Activated CD4-positive, alpha-beta T cell treated with anti-CD3 and anti-CD28 coated beads for 1 hour (primary cell): ENCODE measurements at places on chromosomes 11 and 22.

- DNase-seq = no peak
Measured at GRCh38 chr22:34080433-34080832, 160.2 kb upstream of the LARGE1 start.

GRCh38 chr11:122715548-122716440, 60.3 kb downstream of the UBASH3B start:
- no peak for DNase-seq

DNA sequence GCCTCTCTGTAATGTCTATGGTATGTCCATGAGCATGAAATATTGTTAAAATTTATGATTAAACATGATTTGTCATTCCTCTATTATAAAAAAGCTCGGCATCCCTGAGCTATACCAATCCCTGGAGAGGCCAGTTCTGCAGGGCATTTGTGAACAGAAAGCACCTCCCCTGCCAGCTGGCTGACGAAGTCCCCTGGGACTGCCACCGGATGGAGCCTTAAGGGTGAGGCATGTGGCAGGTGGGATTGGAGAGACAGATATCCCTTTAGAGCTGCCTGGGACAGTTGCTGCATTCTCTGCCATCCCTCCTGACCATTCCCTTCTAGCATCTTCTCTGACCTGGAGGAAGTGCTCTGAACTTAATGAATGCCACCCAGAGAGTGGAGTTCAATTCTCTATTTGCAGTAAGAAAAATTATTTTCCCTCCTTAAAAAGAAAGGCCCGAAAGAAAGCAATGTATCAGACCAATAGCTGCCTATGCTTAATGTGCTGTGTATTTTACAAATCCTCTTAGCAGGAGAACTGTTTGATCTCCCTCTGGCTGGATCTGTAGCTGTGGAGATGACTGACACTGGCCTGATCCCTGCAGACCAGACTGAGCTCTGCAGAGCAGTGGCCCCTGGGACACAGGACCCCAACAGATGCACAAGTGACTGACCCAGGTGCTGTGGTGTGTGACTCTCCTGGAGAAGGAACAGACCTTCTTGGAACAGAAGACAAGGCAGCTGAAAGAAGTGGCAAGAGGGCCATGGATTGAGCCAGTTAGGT, 219.0 kb upstream of the NAV2 start:
- no peak for DNase-seq

DNA sequence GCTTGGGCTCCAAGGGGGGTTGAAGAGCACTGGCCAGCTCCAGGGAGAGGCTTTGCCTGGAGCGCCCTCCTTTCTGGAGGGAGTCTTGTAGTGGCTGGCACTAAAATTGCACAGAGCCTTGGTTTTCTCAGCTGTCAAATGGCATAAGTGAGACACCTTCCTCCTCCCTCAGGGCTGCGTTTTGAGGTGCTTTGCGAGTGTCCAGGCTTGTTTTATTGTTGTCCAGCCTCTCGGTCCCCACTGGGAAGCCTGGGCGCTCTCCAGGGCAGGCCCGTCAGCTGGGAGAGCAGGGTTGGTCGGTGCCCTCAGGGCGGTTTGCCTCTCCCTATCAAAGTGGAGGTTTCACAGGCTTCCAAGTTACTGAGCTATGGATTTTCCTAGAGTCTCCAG, 149.3 kb upstream of the B3GAT1 start:
- no peak for DNase-seq

DNA sequence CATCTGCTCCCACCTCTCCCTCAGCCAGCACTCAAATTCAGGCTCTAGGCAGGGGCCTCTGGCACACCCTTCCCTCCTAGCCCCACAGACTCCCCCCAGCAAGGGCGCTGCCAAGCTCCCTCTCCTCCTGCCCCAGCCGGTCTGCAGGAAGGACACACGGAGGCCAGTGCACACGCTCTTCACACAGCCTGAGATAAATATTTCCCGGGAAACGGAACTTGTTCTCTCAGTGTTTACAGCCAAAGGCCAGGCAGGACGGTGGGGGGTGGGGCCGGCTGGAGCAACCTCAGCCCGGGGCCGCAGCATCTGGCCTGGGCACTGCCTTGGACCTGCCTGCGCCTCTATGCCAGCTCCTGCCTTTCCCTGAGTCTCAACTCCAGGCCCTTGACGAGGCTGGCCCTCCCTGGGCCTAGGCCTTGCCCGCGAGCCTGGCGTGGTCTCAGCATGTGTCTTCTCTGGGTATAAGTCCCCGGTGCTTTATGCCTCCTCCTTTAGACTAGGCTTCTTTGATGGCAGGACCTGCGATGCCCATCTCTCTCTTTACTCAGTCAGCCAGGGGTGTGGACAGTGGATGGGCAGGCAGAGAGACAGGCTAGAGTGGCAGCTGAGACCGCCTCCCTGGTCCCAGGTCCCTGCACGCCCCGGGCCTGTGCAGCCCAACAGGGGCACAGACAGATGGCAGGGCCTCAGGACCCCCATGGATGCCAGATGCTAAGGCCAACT, 48.4 kb downstream of the PDE2A start:
- no peak for DNase-seq
